ENCODE measurements at places on chromosomes 12 and 14.
A peak's percentile ranks its signal among the peaks of the same experiment; 100 is the strongest.

GRCh38 chr14:88604212-88604611 is 41.4 kb downstream of the ZC3H14 start:
- no peak for DNase-seq

GRCh38 chr14:89158701-89159100 is 258.3 kb downstream of the FOXN3 start:
- DNase-seq: no peak

DNA sequence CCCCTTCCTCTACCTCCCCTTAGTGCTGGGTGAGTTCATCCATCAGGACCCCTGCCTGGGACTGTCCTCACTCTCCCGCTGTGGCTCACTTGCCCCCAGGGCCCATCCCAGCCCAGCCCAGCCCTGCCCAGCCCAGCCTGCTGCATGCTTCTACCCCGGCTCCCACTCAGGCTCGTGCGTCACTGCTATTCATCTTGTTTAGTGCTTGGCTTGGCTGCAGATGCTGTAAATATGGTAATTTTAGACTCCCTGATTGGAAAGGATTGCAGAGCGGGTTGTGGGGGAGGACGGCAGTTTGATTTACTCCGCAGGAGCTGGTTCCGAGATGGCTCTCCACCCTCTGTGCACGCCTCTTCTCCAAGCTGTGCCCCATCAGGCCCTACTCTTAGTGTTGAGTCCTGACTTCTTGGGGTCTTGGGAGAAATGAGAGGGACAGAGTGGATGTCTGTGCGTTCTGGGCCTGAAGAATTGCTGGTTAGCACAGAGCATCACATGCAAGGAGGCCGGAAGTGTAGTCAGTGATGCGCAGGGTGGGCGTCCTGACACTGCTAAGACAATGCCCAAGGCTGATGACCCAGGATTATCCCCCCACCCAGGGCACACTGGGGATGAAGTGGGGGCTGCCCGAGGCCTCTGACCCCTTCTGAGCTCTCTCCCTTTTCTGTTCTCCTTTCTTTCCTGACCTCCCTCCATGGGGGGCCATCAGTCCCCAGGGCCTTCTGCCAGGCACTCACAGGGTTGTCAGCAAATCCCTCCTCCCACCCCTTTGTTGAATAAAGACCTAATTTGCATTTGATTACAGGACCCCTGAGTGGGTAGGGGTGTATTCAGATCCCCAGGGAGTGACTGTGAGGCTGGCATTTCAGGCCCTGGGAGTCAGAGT is 244.4 kb downstream of the ZFP36L1 start:
- no peak for DNase-seq

DNA sequence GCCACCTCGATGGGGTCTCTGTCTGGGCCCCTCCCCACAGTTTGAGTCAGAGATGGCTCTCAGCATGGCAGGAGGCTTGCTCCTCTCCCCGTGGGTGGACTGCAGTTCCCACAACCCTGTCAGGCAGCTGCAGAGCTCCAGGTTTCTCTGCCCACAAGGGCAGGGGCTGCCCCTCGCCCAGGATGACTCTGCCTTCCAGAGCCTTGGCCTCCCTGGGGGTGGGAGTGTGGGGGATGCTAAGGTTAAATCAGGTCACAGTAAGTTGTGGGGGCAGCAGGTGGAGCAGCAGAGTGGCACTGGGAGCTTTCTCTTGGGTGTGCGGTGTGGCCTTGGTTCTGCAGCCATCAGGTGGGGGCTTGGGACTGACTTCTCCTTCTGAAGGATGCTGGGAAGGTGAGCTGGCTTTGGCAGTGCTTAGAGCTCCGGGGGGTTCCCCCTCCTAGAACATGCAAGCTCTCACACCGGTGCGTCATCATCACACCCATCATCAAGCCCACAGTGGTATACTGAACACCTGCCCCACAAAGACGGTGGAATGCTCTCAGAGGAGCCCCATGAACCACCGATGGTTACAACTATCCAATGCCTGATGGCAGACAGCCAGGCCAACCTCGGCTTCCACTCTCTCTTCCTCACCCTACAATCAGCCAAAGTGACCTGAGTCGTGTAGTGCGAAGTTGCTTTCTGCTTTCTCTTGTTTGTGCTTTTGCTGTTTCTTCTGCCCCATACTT is 39.7 kb downstream of the ERH start:
- DNase-seq: no peak

- DNase-seq: no peak
These were observed 84.3 kb upstream of the DIO3 start for GRCh38 chr14:101476916-101477553.

- DNase-seq: no peak
These were observed 86.5 kb upstream of the SLC38A2 start for GRCh38 chr12:46459111-46459510.

DNA sequence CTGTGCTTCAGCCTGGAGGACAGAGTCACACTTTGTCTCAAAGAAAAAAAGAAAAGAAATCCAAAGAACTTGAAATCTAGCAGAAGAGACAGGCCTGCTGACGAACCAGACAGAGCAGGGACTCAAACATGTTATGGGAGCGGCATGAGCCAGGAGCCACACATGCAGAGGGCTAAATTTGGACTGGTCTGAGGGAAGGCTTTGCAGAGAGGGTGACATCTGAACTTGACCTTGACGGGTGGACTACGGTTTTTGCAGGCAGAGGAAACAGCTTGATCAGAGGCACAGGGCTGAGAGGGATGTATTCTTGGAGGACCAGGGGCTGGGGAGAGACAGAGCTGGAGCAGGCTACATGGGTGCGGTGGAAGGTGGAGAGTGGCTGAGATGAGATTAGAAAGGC is 20.5 kb upstream of the SLC24A4 start:
- no peak for DNase-seq

GRCh38 chr12:31736472-31736871 is 7.7 kb upstream of the AMN1 start:
- peak; percentile 37 for DNase-seq

GRCh38 chr14:53955671-53956426 is 776 bp downstream of the BMP4 start:
- DNase-seq: no peak

- DNase-seq: no peak
These were observed 15.7 kb downstream of the NFYB start for GRCh38 chr12:104122298-104122697.

GRCh38 chr12:55929306-55929791 is 1.6 kb upstream of the DGKA start:
- DNase-seq: peak; percentile 45

GRCh38 chr12:18436170-18436569 is 174.9 kb downstream of the PIK3C2G start:
- no peak for DNase-seq

- DNase-seq: no peak
These were observed 26.4 kb downstream of the TM7SF3 start for GRCh38 chr12:26987634-26988424.

- DNase-seq: no peak
These were observed 66.9 kb downstream of the KNTC1 start for GRCh38 chr12:122593910-122594309.

GRCh38 chr14:30297876-30298795 is 260.8 kb upstream of the G2E3 start:
- no peak for DNase-seq

GRCh38 chr14:85483037-85483436 is 46.9 kb upstream of the FLRT2 start:
- DNase-seq: no peak

DNA sequence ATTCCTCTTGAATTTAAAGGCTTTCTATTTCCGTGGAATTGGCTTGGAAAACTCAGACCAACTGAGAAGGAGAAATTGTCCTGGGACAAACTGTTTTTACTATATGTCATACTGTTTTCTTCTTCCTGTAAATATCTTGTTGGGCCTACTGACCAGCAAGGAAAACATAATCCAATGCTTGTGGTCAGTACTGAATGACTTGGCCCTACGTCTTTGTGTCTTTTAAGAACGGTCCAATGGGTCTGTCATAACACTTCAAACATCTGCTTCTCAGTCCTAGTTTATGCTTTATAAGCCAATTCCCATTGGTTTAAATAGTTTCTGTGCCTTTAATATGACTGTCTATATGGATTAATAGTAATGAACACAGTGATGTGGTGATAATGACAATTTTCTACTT is 248.5 kb upstream of the DDHD1 start:
- no peak for DNase-seq

DNA sequence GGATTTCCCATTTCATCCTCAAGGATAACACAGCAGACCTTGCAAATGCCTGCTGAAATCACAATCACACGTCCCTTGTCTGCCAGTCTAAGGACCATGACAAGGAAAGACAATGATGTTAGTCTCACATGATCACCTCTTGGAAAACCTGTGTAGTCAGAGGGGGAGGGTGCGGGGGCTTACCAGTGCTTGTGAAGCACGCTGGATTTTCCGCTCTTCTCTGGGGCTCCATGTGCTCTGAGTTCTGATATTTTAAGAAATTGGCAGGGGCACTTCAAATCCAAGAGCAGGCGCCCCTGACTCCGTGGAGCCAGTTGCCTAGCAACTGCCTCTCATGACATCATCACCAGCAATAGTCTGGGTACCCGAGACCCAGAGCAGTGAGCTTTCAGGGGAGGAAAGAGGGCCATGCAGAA is 200.9 kb upstream of the C14orf180 start:
- no peak for DNase-seq

GRCh38 chr14:77181603-77182437 is at the start of gene TMEM63C:
Gene TMEM63C (plus strand): TSS chr14:77181798. CDS start chr14:77218814, 37,016 bp downstream.
- DNase-seq: peak; percentile 7

- no peak for DNase-seq
These were observed 26.8 kb downstream of the CCDC177 start for GRCh38 chr14:69547701-69548348.

GRCh38 chr14:104323551-104324175 is 185.3 kb downstream of the KIF26A start:
- no peak for DNase-seq

- no peak for DNase-seq
These were observed 116.6 kb upstream of the FAR2 start for GRCh38 chr12:29032446-29032845.

GRCh38 chr12:111767362-111768158 is 827 bp downstream of the ALDH2 start:
- no peak for DNase-seq

GRCh38 chr14:87260460-87260859 is 732.5 kb downstream of the GALC start:
- DNase-seq: no peak

DNA sequence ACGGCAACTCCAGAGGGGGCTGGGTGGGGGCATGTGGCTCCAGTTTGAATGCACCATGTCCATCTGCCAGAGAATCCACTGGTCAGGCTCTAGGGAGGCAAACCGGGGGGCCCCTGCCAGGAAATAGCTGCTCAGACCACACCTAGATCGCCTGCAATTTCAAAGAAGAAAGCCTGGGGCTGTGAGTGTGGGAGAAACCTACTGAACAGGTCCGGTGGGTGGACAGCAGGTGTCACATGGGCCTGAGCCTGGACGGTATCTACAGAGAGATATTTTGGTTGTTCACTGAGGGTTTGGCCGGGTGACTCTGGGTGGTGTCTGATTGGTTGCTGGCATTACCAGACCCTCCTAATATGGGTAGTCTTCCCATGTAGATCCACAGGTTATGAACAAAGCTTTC is 32.0 kb downstream of the DAO start:
- DNase-seq: no peak

GRCh38 chr14:92955381-92955780 is 32.4 kb downstream of the CHGA start:
- DNase-seq: no peak

GRCh38 chr12:86230516-86231146 is 25.6 kb downstream of the MGAT4C start:
- no peak for DNase-seq

DNA sequence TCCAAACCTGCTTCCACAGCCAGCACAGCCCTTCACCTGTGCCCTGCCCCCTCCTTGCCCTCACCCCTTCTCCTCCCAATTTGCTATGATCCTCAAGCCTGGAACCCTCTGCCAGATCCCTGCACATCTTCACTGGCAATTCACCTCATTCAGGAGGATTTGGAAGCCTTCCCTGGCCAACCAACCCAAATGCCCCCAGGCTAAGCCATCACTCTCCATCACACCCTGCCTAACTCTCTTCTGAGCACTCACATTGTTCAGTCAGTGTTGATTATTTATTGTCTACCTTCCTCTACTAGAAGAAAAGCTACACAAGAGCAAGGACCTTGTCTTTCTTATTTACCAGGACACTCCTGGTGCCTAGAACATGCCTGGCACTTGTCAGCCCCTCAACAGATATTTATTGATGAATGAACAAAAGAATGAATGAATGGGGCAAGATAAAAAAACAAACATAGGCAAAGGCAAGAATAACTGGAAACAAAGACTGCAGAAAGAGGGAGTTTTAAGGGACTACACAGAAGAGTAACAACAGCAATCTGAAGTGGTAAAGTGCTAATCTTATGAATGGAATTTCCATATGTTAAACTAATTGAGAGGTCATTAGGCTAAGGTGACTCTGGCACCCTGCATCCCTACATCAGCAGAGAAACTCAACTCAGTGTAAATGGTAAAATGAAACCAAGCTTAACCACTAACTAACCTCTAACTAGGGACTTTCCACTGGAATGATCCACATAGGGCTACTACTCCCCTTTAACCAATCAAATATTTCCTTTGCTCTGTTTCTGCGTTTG is 33.4 kb downstream of the TMTC1 start:
- no peak for DNase-seq

- DNase-seq: no peak
These were observed 22.6 kb downstream of the CLSTN3 start for GRCh38 chr12:7152818-7153217.

- DNase-seq: no peak
These were observed 611 bp downstream of the SARNP start for GRCh38 chr12:55816881-55817344.

DNA sequence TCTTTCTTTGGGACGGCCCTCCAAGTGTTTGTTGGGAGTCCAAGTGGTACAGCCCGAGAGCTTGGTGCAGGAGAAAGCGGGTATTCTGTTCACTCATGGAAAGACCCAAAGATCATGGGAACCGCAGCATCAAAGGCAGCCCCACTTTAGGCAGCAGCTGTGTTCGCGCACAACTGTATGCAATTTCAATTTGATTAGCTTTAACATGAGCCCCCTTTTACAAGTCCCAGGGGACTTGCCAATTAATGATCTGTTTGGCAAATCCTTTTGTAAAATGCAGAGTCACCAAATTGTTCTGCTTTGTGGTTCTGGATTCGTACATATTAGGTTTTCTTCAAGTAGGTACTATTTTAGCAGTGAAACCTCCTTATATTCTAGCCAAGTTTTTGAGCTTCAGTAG is 217.7 kb downstream of the AACS start:
- DNase-seq: no peak

GRCh38 chr14:23601845-23602180 is 23.2 kb upstream of the JPH4 start:
- no peak for DNase-seq

DNA sequence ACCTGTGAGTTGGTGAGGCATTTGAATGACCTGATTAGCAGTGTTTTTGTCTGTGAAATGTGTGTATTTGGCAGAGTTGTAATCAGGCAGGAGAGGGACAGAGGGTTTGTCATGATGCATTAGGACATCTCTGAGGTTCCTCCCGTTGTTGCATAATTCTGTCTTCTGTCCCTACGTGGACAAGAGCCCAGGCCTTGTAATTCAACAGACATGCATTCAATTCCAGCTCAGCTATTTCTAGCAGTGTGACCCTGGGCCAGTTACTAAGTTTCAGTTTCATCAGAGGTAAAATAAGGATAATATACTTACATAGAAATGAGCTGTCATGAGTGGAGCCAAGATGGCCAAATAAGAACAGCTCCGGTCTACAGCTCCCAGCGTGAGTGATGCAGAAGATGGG is 208.6 kb downstream of the SLC38A4 start:
- DNase-seq: no peak

Measured in stimulated activated CD8-positive, alpha-beta memory T cell treated with anti-CD3 and anti-CD28 coated beads, Interleukin-15, amount 100 ng/mL, for 1 hour (primary cell).